Adipocyte (in vitro differentiated cells): ENCODE measurements at places on chromosomes 2 and 18.

DNA sequence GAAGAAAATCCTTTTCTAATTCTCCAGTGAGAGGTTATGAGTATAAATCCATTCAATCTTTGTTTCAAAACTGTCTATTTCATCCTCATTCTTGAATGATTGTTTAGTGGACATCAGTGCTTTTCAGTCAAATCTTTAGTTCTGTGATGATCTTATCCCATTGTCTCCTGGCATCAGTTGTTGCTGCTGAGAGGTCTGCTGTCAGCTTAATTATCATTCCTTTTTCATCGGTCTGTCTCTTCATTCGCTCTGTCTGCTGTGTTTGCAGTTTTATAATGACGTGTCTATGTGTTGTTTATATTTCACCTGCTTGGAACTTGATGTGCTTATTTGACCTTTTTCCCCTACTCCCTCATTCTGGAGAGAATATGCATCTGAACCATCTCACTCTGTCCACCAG lies 69.2 kb upstream of the GLI2 start:
- DNase-seq = no peak

GRCh38 chr2:69012310-69013141 lies 453 bp upstream of the ANTXR1 start:
- DNase-seq = peak; percentile 94

DNA sequence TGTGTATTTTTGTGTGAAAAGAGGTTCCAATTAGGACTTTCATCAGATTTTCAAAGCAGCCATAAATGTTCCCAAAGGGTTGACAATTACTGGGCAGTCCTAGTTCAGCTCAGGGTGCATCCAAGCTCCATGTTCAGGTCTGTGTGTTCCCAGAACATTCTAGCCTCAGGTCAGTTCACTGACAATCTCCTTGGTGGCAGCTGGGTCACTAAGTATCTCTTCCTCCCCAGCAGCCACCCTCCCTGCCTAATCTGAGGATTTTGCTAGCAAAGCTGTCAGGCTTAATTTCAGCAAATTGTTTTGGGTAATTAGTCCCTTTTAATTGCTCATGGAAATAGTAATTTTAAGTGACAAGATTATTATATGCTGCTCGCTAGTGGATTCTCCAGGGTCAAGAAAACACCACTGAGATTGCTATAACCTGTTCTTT lies 29.8 kb downstream of the UPP2 start:
- no peak for DNase-seq

DNA sequence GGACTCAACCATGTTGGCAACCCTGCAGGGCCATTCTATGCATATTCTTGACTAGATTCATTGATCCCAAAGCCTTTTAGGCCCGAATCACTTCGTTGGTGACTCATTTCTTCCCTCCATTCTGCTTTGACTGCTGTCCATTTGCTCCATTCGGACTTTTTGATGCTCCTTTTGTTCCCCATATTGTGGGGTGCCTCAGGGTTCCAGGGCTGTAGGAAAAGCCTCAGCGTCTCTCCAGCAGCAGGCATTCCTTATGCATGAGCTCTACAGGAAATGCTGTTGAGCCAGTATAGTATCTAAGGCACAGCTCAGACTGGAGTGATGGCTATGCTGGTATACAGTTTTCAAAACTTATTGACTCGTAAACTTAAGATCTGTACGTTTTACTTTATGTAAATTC lies 292.6 kb downstream of the PRKCE start:
- DNase-seq = peak; percentile 67

GRCh38 chr2:120477831-120478481 lies 132.0 kb downstream of the INHBB start:
- no peak for DNase-seq
